ENCODE measurements at places on chromosomes 7 and 10. TPM values are rescaled to one million over a fixed set of nuclear protein-coding genes. Genes with fewer than 3 reads are reported as not detected.

PNLIP gene
- not detected for polyA plus RNA-seq

SLF2 gene
- 36.9 TPM for polyA plus RNA-seq

PTN gene
- polyA plus RNA-seq: 186 TPM

VWDE gene
- polyA plus RNA-seq: 5.3 TPM

FRMPD2 gene
- 0.60 TPM for polyA plus RNA-seq

ANKRD30A gene
- not detected for polyA plus RNA-seq

GRCh38 chr10:128078136-128078969 lies 47.9 kb downstream of the MKI67 start:
- no peak for DNase-seq

DNA sequence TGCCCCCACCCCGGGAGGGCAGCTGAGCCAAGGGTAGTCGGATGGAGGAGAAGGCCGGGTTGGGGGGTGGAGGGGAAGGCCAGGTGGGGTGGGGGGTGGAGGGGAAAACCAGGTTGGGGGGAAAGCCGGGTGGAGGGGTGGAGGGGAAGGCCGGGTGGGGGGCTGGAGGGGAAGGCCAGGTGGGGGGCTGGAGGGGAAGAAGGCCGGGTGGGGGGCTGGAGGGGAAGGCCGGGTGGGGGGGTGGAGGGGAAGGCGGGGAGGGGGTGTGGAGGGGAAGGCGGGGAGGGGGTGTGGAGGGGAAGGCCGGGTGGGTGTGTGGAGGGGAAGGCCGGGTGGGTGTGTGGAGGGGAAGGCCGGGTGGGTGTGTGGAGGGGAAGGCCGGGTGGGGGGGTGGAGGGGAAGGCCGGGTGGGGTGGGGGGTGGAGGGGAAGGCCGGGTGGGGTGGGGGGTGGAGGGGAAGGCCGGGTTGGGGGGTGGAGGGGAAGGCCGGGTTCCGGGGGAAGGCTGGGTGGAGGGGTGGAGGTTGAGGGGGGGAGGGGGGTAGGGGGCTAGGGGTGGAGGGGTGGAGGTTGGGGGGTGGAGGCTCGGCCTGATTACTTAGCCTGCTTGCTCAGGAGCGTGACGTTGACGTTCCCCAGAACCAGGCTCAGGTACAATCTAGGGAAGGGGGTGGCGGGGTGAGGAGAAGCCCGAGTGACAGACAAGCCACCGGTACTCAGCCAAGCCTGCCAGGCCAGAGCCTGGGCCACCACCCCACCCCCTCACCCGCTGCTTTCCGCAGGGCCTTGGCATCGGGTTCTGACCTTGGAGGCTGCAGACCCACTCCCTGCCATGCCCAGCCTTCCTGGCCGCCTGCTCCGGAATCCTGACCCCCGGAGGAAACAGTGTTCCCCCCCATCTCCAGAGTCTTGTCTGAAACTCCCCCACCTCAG lies 5.6 kb downstream of the TMEM120A start:
- no peak for DNase-seq

DNA sequence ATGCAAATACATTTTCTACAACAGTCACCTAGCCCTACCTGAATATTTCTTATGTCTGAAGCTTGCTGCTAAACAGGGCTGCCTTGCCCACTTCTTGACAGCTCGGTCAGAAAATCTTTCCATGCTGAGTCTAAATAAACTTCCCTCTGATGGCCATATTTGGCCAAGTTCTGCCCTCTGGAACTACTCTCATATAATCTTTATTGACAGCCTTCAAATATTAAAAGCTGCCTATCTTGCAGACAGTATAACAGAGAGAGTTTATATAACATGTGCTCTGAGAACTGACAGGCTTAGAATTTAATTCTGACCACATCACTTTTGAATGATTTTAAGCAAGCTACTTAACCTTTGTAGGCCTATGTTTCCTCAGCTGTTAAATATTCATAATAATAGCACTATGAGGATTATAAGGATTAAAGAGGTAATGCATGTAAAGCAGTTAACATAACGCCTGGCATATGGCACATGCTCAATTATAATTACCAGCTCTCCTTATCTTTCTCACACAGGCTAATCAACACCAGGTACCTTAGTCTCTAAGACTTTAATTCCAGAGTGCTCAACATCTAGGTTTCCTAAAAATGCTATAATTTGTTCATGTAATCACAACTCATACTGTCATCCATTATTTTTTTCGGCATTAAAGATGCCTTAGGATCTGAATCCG lies 334.1 kb downstream of the HPSE2 start:
- no peak for DNase-seq

GRCh38 chr7:116692401-116693308 lies 20.7 kb downstream of the MET start:
- no peak for DNase-seq

DNA sequence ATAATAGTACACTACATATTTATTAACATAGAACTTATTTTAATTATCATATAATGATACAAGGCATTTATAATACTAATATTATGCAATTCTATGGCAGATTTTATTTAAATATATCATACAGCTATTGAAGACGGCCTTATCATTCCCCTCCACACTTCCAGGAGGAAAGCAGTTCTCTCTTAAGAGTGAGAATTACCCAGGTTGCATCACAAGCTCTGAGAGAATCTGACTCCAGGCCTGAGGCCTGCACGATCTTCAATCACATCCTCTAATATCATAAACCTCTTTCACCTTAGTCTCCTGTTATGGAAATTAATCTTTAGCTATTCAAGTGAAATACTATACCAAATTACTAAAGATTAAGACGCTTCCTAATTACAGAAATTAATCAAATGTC lies 564.4 kb downstream of the PARD3 start:
- no peak for DNase-seq

- no peak for DNase-seq
Measured at GRCh38 chr7:91942312-91942711, 1.6 kb downstream of the AKAP9 start.

DNA sequence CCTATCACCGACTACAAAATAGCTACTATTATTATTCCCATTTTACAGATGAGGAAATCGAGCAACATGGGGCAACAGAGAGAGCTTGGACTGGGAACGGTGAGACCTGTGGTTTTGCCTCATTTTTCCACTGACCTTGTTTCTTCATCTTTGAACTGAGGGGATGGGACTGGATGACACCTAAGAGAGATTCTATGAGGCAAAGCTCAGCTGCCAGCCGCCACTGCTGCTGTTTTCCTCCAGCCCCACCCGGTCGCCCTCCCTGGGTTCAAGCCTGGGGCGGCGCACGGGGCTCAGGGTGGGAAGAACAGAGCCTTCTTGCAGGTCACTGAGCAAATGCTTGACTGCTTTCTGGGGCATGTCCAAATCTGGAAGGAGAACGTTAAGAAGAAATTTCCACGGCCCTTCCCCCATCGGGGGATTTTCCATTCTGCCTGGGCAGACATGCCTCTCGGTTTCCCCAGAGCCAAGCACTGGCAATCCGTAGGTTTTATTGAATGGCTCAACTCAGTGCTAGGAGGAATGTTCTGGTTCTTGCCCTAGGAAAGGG lies 12.3 kb downstream of the DDIT4 start:
- no peak for DNase-seq

DNA sequence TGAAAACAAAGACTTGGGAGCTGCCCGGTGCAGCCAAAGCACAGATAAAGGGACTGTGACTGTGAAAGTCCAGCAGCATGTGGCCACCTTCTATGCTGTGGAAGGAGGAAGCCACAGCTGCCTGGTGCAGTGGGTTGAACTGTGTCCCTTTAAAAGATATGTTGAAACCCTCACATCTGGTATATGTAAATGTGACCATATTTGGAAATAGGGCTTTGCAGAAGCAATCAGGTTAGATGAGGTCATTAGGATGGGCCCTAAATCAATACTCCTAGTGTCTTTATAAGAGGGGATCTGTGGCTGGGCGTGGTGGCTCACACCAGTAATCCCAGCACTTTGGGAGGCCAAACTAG lies 136.9 kb downstream of the GLI3 start:
- DNase-seq: no peak

GRCh38 chr7:120227255-120227654 lies 45.7 kb upstream of the KCND2 start:
- DNase-seq: no peak

GRCh38 chr7:16670021-16670420 lies 24.0 kb downstream of the BZW2 start:
- DNase-seq: no peak

DNA sequence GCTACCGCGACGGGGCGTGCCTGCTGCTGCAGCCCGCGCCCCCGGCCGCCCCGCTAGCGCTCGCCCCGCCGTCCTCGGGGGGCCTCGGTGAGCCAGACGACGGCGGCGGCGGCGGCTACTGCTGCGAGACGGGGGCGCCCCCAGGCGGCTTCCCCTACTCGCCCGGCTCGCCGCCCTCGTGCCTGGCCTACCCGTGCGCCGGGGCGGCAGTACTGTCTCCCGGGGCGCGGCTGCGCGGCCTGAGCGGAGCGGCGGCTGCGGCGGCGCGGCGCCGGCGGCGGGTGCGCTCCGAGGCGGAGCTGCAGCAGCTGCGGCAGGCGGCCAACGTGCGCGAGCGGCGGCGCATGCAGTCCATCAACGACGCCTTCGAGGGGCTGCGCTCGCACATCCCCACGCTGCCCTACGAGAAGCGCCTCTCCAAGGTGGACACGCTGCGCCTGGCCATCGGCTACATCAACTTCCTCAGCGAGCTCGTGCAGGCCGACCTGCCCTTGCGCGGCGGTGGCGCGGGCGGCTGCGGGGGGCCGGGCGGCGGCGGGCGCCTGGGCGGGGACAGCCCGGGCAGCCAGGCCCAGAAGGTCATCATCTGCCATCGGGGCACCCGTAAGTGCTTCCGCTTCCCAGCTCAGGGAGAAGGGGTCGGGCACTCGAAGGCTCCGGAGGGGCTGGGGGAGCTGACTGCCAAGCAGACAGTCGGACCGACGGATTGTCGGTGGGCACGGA lies 761 bp downstream of the PTF1A start:
- DNase-seq: no peak

DNA sequence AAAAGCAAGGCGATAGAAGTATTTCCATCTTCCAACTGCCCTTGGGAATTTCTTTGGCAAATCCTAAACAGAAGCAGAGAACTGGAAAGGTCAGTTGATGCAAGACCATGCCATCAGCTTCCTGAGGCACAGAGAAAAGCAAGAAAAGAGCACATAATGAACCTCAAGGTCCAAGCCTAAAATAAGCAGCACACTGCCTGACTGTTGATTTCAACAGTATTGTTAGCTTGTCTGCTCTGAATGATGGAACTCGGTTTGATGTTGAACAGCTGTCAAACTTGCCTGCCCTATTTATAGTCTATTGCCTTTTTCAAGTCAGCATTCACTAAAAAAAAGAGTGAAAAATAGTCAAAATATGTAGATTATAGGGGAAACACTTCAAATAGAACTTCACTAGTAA lies 1192.0 kb upstream of the PHF14 start:
- no peak for DNase-seq

DNA sequence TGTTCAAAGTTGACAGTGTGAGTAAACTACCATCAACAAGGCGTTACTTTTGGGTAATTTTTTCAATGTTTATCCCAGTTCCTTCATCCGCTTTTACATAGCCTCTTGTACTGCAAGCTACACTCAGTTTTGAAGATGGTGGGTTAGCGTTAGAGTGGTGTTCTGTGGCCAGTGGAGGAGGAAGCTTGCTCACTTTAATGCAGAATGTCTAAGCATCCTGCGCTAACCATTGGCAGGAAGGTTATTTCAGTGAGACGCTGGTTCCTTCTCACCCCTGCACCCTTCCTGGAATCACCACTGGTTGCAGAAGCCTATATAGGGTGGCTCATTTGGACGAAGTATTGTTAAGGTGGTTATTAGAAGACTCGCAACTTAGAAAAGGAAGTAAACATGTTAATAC lies 159.1 kb downstream of the CELF2 start:
- no peak for DNase-seq

- no peak for DNase-seq
Measured at GRCh38 chr7:117227091-117227490, 95.8 kb downstream of the WNT2 start.

DNA sequence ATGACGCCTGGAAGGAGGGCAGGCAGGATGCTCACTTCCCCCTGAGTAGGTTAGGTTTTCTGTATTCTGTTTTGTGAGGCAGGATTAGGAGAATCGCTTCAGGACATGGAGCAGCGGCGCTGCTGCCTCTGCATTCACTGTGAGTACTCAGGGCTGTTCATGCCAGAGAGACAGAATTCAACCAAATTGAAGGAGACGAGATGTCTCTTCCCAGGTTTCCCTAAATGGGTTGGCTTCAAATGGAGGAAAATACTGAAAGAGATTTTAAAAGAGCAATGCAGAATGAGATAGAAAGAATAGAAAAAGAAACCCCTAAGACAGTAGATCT lies 21.9 kb upstream of the CNPY1 start:
- no peak for DNase-seq

- DNase-seq: no peak
Measured at GRCh38 chr7:26127411-26127810, 24.6 kb upstream of the NFE2L3 start.

DNA sequence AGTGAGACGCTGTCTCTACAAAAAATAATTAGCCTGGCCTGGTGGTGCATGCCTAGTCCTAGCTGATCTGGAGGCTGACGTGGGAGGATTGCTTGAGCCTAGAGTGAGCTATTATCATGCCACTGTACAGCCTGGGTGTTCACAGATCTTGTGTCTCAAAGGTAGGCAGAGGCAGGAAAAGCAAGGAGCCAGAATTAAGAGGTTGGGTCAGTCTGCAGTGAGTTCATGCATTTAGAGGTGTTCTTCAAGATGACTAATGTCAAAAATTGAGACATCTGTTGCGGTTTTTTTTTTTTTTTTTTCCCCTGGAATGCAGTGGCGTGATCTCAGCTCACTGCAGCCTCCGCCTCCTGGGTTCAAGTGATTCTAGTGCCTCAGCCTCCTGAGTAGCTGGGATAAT lies 5.4 kb downstream of the PPIA start:
- DNase-seq: no peak

GRCh38 chr10:50679149-50679548 lies 55.4 kb upstream of the SGMS1 start:
- DNase-seq: no peak
